ENCODE measurements at places on chromosomes 12 and 14. TPM values are rescaled to one million over a fixed set of nuclear protein-coding genes. Genes with fewer than 3 reads are reported as not detected.

AVPR1A gene
- not detected for total RNA-seq

- DNase-seq = no peak
These were observed 133.4 kb downstream of the RFLNA start for GRCh38 chr12:124428136-124428791.

GRCh38 chr12:13211859-13212664, 15.5 kb downstream of the EMP1 start:
- peak; percentile 81 for DNase-seq

- DNase-seq = no peak
These were observed 129.4 kb downstream of the PPM1H start for GRCh38 chr12:62805517-62805916.

- peak; percentile 55 for DNase-seq
These were observed 687 bp upstream of the RPS29 start for GRCh38 chr14:49586673-49587460.

- no peak for DNase-seq
These were observed 39.3 kb downstream of the SLC25A47 start for GRCh38 chr14:100362311-100362927.

GRCh38 chr12:67534046-67534445, 114.5 kb upstream of the DYRK2 start:
- no peak for DNase-seq

- no peak for DNase-seq
These were observed 4.6 kb downstream of the PKP2 start for GRCh38 chr12:32891956-32892355.

- DNase-seq = no peak
These were observed 275.3 kb downstream of the CCER1 start for GRCh38 chr12:90679674-90680073.

DNA sequence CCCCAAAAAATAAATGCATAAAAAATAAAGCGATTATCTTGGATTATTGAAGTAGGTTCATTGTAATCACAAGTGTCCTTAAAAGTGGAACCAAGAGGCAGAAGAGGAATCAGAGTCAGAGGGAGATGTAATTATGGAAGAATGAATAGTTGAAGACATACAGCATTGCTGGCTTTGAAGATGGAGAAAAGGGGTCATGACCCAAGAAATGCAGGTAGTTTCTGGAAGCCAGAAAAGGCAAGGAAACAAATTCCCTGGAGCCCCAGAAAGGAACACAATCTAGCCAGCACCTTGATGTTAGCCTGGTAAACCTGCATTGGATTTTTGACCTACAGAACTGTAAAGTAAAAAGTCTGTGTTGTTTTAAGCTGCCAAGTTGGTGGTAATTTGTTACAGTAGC, 57.5 kb upstream of the PTGR2 start:
- no peak for DNase-seq

DNA sequence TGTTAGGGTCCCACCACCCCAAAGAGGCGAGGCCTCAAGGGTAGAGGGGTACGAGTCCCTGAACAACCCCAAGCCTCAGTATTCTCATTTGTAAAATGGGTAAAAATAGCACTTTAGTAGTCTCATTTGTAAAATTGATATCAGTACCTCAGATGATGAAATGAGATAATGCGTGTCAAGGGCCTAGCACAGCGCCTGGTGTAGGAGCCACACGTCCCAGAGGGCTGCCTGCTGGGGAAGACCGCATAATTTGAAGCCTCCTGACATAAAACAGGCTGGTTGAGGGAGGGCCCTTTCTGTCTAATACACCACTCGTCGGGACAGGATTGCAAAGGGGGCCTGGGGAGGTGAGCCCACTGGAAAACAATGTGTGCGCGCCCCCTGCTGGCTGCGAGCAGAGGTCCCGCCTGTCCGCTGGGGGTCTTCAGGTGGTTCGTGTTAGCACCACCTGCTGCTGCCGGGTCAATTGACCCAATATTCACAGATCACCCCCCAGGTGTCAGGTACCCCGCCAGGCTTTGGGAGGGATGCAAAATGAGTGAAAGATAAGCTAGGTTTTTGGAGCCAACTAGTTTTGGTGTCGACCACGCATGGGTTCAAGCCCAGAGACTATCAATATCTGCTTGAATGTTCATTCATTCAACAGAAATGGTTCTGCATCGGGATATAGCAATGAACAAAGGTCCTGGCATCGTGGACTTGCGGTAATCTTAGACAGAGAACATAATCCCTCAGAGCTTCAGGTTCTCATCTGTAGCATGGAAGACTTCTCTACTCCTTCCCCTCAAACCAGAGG, 24.7 kb upstream of the IRF2BPL start:
- DNase-seq = peak; percentile 79

DNA sequence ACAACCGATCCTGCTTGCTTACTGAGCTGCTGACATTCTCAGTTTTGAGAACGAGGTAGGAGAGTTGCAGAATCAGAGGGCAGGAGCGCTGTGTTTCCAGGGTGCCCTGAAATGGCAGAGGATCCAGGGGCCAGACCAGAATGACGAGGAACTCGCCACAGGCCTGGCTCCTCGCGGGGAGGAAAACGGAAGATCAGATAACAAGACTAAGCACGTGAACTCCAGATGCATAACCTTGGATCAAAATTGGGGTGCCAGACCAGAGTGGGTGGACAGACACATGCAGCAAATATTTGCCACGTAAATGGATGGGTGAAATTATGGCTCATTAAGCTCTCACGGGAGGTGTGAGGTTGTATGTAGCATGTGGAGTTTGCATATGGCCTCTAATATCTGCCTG, 46.5 kb downstream of the ELK3 start:
- no peak for DNase-seq
